Breast epithelium (tissue), 4 donors: ENCODE measurements at places on chromosomes 1 and 21. TPM values are rescaled to one million over a fixed set of nuclear protein-coding genes. Genes with fewer than 3 reads are reported as not detected.

The NUP210L gene
- not detected for total RNA-seq

GRCh38 chr21:34043333-34043732, 30.0 kb upstream of the MRPS6 start:
- no peak for DNase-seq

The HTR6 gene
- total RNA-seq = not detected

The SLX9 gene
- total RNA-seq = 17.0 TPM

- no peak for DNase-seq
These were observed 1176.1 kb upstream of the ADGRL2 start for GRCh38 chr1:80624682-80625081.

GRCh38 chr1:156811168-156811567, 5.5 kb downstream of the SH2D2A start:
- no peak for DNase-seq

The HCN3 gene
- 1.3 TPM for total RNA-seq

DNA sequence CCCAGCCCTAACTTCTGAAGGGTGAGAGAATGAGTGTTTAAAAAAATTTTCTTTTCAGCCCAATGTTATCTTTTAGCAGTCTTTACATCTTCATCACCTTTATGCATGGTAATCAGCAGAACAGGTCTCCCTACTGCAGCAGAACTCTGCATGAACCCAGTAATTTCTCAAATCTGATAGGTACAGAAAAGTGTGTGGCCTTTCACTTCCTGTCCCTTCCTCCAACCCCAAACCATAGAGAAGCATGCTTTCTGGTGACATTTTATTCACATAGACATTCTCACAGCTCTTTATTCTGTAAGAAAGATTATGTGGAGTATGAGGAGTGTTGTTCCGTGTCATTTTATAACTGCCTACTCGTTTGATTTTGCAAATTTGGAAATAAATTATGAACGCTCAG, 68.6 kb downstream of the RPAP2 start:
- no peak for DNase-seq

DNA sequence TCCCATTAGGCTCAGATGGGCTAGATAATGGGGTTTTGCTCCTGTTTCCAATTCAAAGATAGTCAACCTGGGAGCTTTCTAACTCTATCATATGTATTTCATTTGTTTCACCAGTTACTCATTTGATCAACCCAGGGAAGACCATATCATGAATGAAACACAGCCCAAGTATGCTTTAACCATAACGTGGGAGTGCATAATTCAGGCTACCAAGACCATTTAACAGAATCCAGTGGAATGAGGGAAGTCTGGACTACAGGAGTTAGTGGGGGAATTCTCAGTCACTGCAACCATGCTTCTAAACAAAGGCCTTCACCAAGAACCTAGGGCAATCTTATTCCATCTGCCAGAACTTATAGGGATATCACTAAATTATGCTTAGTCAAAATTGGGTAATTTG, 15.0 kb upstream of the SLC16A1 start:
- no peak for DNase-seq

DNA sequence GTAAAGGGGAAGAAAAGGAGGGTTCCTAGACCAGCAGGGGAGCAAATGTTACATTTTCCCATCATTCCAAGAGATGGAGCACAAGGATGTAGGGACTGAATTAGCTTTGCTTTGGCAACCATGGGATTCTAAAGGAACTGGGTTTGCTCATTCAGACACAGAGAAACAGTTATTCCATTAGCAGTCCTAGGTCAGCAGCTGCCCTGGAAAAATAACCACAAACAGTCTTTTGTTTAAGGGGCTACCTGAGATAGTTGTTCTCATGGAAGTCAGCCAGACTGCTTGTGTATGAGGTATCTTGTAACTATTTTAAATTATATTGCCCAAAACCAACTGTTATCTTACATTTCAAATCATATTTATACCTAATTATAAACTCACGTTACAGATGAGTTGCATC, 58.4 kb upstream of the VCAM1 start:
- DNase-seq = no peak

The FCRL5 gene
- total RNA-seq = not detected

The LCE3D gene
- total RNA-seq = not detected

The GUCA2B gene
- not detected for total RNA-seq

GRCh38 chr1:151059109-151060006, at the start of gene CDC42SE1:
TSS of gene CDC42SE1 (minus strand) at chr1:151059622. CDS start at chr1:151055730, 3,892 bp downstream.
- DNase-seq = peak; percentile 58

DNA sequence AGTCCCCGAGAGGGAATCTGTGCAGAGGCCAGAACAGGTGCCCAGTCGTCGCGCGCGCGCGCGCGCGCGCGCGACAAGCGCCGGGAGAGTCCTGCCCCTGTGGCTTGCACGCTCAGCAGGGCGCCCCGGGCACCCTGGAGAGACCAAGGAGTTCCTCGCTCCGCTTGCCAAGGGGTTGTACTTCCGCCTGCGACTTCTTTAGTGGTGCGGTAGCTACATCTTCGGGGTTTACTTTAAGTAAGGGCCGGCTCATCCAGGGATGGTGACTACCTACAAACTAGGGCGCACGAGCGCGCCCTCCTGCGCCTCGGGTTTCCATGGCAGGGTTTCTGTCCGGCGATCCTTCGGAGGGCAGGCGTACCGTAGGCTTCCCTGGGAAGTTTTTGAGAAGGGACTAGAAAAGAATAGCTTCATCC, 1.4 kb downstream of the LHX4 start:
- DNase-seq = no peak

GRCh38 chr1:36099681-36100341, 11.1 kb downstream of the ADPRS start:
- peak; percentile 77 for DNase-seq

GRCh38 chr1:57722285-57722978, 298.6 kb upstream of the DAB1 start:
- DNase-seq = no peak

The DIRAS3 gene
- total RNA-seq = 0.96 TPM

The NTNG1 gene
- 5.7 TPM for total RNA-seq

DNA sequence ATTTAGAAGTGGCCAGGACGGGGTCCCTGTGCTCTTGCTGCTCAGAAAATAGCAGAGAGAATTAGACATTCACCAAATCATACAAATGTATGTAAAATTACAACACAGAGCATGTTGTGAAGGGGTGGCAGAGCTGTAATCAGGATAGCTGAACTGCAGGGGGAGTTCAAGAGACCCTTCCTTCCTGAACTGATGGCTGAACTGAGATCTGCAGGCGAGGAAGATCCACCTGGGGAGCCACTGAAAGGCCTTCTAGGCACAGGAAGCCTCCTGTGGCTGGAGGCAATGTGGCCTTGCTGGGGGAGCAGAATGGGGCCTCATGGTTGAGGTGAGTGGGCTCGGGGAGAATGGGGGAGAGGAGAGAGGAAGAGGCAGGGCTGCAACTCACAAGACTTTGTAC, 216.5 kb downstream of the PRDM2 start:
- DNase-seq = no peak

DNA sequence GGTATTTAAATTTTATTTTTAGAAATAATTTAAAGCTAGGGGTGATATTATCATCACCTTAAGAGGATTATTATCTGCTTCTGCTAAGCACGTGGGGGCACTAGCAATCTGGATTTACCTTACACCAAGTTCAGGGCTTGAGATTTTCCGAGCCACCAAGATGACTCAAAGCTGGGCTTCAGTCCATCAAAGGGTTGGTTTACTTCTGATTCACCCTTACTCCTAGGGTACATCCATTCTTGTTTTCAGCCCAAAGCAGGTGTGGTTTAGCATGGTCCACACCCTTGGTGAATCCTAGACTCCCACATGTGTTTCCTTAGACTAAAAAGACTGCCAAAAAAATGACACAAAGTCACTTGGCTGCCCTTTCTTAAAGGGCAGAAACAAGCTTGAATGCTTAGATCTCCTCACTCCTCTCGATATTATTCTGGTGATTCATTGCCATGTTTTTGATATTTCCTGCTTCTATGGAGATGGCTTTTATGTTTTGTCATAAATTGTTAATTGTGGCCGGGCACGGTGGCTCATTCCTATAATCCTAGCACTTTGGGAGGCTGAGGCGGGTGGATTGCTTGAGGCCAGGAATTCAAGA, 9.8 kb upstream of the PRSS38 start:
- no peak for DNase-seq

GRCh38 chr1:59340411-59341307, 43.8 kb downstream of the FGGY start:
- DNase-seq = no peak

DNA sequence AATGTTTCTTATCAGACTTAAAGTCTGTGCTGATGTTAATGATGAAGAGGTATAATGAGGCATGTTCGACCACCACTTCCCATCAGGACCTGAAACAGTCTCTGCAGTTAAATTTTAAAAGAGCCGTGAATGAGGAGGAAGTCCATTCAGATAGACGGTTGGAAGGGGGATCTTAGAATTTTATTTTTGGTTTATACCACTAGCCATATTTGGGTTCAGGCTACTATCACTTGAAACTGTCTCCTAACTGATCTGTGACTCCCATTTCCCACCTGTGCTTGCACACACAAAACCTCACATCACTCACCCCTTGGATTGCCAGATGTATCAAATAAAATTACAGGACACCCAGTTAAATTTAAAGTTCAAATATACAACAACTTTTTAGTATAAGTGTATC, 9.9 kb upstream of the ANKRD13C start:
- DNase-seq = no peak

DNA sequence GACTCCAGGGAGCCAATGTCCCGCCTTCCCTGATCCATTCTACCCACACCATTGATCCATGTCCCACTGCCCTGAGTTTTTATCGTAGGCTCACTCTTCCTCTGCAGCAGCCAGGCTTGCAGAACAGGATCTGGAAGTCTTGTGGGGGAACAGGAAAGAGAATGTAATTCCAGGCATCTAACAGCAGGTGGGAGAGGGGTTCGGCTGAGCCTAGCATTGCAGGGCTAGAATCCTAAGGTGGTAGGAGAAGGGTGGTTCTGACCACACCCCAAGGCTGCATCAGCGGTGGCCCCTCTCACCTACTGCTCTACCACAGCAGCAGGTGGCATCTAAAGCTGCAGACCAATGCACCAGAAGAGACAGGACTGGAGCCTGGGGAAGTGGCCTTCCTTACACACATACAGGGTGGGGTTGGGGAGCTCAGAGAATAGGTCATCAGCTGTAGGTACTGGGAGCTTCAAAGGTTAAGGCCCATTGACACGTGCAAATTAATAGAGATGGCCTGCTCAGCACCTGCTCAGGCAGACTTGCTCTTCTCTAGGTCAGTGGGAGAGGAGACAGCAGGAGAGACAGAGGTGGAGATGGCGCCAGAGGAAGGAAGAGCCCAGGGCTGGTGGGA, 20.5 kb downstream of the KNCN start:
- DNase-seq = no peak

DNA sequence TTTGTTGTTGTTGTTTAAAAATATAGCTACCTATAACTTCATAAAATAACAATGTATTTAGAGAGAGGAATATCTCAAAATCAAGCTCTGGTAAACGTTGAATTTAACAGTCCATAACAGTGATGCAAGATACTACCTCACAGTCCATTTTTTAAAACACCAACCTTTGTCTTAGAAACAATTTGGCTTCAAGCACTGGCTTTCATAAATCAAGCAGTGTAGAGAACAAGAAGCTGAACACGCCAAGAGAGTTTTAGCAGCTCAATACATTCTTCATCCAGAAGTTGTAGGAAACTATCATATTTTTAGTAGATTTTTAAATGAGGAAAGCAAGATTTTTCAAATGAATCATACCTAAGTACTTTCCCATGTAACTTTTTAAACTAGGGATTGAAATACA, 334.3 kb upstream of the ADAMTS5 start:
- DNase-seq = no peak

DNA sequence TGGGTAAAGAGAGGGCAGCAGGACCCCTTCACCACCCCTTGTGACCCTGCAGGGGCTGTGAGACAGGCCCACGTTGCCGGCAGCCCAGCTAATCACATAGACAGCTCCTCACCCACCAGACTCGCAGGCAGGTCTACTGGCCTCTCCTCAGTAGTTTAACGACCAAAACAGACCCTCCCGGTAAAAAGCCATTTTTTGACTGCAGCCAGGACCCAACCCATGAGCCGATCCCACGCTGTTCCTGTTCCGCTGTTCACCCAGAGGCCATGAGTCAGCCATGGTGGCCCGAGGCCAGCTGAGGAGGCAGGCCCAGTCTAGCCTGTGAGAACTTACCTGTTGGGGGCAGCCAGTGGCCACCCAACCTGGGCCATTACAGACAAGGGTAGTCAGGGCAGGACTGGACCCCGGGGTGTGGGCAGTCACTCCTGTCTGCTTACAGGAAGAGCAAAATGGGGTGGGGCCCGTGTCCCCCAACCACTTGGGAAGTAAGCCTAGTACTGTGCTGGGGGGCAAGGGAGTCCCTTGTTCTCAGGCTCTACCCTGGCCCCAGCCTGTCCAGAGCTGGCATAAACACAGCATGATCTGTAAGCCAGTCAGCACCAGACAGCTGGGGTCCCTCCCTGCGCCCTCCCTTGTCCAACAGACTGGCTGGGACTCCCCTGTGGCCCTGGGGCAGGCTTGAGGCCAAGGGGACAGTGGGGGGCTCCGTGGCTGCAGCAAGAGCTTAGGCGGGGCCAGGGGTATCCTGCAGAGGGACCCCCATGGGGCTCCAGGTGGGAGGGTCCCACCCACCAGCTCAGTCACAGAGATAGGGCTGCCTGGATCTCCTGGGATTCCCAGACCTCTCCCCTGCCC, 61.9 kb downstream of the WNT9A start:
- no peak for DNase-seq

The HAO2 gene
- total RNA-seq = not detected

The OR2T35 gene
- total RNA-seq = not detected

- no peak for DNase-seq
These were observed 12.6 kb upstream of the IL12RB2 start for GRCh38 chr1:67294836-67295617.

DNA sequence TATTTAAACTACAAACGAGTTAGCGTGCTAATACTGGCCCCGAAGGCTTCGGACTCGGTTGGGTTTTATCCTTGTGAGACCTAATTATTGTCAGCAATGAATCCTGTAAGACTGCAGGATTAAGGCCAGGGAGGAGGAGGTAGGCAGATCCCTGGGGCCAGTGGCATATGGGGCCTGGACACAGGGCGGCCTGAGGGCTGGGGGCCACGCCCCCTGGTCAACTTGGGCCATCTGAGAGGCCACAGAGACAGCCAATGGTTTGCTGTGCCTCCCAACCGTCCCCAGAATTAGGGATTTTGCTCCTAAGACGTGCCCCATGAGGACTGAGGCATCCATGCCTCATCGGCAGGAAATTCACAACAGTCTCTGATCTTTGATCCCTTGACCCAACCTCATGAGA, 31.1 kb upstream of the DISP3 start:
- DNase-seq = no peak

The RBM11 gene
- 5.6 TPM for total RNA-seq

GRCh38 chr1:184330875-184331274, 56.0 kb upstream of the C1orf21 start:
- no peak for DNase-seq

DNA sequence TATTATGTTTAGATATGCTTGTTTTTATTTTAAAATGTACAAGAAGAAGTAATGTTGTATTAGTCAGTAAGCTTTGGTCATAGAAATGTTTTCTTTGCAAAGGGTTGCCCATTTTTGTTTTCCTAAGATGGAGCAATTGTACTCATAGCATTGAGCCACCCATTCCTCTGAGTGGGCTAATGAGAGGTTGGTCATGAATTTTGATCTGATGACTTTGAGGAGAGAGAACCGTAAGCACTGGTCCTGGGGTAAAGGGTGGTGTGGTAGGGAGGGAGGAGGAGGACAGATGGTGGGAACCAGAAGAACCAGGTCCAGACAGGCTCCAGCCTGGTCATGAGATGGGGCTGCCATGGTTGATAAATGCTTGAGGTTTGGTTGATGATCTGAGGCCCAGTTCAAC, 15.9 kb upstream of the SLC6A9 start:
- no peak for DNase-seq
